Activated effector memory CD4-positive, alpha-beta T cell treated with Interleukin-2 at 50 U/mL for 16 hours (primary cell): ENCODE measurements at places on chromosomes 1 and 21.

GRCh38 chr1:35594005-35594760, 21.1 kb downstream of the TFAP2E start:
- DNase-seq, result no peak

GRCh38 chr1:21491488-21492355, 17.5 kb upstream of the ALPL start:
- DNase-seq, result no peak

DNA sequence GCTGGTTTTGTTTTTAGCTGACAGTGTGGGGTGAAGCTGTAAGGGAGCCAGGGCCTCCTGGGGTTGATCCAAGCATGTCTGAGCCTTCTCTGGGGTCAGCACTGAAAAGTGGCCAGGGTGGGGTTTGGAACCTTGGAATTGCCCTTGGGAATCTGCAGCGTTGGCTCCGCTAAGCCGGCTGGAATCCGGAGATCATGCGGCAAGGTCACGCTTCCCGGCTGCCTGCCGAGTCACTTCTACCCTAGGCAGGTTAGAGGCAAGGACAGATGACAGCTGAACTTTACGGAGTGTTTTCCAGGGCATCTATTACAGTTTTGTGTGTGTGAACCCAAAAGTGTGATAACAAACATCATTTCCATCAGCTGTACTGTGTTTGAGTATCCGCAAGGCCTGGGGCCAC, 17.1 kb downstream of the ABCG1 start:
- no peak for DNase-seq

GRCh38 chr1:11576109-11576875, 77.9 kb downstream of the FBXO2 start:
- DNase-seq, result no peak

- no peak for DNase-seq
Observed at GRCh38 chr1:205147191-205147835, 25.5 kb upstream of the RBBP5 start.

GRCh38 chr1:157312082-157312812, 174.1 kb upstream of the ETV3 start:
- no peak for DNase-seq

GRCh38 chr1:40095806-40096205, 1.2 kb downstream of the PPT1 start:
- no peak for DNase-seq

DNA sequence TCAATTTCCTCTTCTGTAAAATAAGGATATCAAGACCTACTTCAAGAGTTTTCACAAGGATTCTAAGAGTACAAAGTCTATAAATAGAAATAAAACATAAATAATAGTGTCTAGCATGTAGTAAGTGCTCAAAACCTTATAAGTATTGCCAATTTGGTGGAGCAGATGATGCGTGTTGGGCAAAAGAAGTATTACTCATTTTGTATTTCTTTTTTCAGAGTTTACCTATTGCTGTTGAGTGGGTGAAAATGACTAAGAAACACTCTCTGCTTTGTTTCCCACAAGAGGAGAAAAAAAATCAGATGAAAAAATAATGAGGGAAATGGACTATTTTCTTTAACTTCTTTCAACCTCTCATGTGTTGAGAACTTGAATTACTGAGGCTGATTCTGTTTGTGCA, 103.3 kb upstream of the KCNK2 start:
- no peak for DNase-seq

- DNase-seq, result no peak
Observed at GRCh38 chr1:1092894-1093609, 18.9 kb upstream of the RNF223 start.

DNA sequence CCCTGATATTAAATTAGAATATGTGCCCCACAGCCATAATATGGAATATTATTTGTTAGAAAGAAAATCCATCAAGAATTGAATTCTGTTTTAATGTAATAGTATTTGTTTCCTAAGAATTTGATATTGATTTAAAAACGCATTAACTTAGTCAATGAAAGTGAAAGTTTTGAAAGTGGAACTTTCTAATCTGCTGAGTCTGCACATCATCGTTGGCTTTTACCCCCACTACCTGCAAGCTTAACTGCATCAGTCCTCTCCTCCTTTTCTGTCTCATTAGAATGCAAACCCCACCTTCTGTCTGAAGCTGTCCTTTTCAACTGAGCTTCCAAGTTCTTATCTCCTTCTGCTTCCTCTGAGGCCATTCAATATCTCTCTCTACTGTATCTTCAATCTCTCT, 42.5 kb downstream of the XCL1 start:
- no peak for DNase-seq

GRCh38 chr1:232630047-232630893, at the start of gene SIPA1L2:
Gene SIPA1L2 (minus strand): TSS chr1:232630133. CDS start chr1:232515339, 114,794 bp downstream.
- peak; percentile 84 for DNase-seq

DNA sequence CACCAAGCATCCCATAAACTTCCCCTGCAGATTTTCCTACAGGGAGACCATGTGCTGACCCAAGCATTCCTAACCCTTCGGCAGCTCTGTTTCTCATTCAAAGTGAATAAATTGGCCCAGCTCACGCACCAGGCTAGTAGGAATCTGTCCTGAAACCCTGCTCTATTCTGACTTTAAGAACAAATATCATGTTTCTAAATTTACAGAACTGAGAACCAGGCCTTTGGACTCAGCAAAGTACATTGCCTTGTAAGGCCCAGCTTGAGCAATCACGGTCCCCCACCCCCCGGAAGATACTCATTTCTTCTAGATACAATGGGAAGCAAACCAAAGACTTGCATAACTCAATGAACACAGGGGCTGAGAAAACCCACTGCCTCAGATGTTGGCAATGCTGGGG, 160.1 kb upstream of the NFIA start:
- no peak for DNase-seq

GRCh38 chr1:233654658-233655280, 40.9 kb downstream of the KCNK1 start:
- DNase-seq, result no peak

GRCh38 chr1:216919060-216919970, 196.1 kb upstream of the ESRRG start:
- no peak for DNase-seq

DNA sequence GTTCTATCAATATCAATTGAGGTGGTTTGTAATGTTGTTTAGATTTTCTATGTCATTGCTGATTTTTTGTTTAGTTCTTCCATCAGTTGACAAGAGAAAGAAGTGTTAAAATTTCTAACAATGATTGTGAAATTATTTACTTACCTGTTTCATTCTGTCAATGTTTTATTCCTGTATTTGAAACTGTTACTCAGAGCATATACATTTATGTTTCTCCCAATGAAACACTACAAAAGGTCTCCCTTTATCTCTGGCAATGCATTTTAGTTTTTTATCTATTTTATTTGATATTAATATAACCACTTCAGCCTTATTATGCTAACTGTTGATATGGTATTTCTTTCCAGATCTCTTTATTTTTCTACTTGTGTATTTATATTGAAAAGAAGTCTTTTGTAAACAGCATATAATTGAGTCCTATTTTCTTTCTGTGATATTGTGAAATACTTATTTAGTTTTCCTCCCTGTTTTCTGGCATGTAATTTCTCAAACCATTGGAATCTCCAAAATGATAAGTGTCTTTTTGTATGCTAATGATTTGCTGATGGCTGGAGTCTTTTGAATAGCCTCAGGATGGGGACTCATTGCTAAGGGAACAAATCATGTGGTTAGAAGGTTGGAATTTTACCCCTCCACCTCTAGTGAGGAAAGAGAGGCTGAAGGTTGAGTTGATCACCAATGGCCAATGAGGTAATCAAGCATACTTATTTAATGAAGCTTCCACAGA, 122.0 kb downstream of the ADSS2 start:
- no peak for DNase-seq

DNA sequence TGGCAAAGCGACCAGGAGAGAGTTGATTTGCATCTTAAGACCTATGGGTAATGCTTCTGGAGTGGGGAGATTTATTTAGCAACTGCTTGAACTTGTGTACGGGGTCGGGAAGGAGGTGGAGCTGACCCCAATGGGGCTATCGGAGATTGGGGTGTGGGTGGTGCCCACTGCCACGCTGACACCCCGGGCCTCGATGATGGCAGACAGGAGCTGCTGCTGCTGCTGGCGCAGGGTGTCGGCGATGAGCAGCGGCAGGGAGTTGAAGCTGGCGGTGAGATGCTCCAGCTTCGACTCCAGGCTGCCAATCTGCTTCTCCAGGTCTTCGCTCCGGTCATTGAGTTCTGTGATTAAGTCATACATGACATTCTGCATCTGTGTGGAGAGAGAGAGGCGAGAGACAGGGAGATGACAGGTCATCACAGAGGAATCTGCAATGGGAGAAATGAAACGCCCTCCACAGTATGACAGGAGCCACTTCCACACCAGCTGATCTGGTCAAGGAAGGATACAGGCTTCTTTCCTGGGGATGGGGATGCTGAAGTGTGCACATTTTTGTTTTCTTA, 100.0 kb upstream of the ADAR start:
- no peak for DNase-seq

DNA sequence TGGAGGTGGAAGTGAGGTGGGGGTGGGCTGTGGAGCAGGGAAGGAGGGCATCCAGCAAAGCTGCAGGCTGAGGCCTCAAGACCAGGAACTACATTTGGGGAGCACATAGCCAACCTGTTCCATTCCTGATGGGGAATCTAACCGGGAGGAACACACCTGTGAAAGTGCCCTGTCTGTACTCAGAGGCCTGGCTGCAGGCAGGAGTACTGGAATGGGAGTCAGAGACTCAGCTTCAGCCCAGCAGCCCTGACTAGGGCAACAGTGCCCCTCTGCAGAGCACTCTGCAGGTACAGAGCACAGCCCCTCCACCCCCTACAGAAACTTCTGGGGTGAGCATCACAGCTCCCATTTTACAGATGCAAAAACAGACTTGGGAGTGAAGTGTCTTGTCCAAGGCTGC, 126.4 kb downstream of the DMRTB1 start:
- no peak for DNase-seq

DNA sequence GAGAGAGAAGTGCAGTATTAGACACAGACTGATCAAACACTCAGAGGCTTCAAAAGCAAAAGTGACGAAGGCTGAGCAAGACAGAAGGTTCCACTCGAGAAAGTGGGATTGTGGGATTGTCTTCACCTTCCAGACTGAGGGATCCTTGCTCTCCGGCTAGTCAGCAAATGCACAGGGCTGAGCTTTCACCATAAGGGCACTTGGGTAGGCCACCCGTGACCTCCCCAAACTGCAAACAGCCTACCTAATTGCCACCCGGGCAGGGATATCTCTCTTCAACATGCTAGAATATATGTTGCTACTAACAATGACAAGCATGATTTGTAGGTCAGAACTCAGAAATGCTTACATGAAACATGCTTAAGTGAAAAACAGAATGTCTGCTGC, 35.3 kb upstream of the RIPK4 start:
- DNase-seq, result no peak

- DNase-seq, result no peak
Observed at GRCh38 chr1:173525926-173526325, 48.8 kb downstream of the PRDX6 start.

GRCh38 chr1:62364721-62365120, 45.5 kb upstream of the KANK4 start:
- DNase-seq, result no peak

- no peak for DNase-seq
Observed at GRCh38 chr1:81377406-81377805, 423.3 kb upstream of the ADGRL2 start.

DNA sequence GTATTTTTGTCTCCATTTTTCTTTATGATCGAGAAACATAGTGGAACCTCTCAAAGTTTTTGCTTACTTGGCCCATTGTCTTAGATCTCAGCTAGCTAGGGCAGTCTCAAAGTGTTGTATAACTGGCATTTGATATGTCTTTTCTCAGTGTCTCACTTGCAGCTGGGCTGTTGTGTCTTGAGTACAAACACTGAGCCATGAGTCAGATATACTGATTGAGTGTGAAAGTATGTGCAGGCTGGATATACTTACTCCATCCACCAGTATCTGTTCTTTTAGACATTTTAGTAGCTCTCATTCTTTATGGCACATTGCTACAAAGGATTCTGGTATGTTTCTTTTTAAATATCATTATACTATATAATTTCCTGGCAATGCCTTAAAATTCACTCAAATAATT, 14.3 kb upstream of the GPR52 start:
- DNase-seq, result no peak

DNA sequence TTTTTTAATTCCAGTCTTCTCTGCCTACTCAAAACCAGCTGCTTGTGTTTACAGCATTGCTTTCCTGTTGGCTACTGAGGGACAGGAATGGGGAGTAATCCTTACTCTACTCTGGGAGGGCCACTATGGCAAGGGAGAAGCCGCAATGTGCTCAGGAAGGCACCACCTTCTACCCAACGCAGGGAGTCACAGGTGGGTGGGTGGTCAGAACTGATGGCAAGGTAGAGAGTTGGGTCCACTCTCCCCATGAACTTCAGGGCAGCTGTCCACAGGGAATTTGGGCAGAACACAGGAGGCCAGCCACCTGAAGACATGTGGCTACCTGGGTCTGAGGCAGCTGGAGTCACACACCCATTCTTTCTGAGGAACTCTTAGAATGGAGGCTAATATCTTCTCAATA, 40.5 kb upstream of the HMGB4 start:
- DNase-seq, result no peak
